Chondrocyte (in vitro differentiated cells): ENCODE measurements at places on chromosomes 3 and 15. TPM values are rescaled to one million over a fixed set of nuclear protein-coding genes. Genes with fewer than 3 reads are reported as not detected.

DNA sequence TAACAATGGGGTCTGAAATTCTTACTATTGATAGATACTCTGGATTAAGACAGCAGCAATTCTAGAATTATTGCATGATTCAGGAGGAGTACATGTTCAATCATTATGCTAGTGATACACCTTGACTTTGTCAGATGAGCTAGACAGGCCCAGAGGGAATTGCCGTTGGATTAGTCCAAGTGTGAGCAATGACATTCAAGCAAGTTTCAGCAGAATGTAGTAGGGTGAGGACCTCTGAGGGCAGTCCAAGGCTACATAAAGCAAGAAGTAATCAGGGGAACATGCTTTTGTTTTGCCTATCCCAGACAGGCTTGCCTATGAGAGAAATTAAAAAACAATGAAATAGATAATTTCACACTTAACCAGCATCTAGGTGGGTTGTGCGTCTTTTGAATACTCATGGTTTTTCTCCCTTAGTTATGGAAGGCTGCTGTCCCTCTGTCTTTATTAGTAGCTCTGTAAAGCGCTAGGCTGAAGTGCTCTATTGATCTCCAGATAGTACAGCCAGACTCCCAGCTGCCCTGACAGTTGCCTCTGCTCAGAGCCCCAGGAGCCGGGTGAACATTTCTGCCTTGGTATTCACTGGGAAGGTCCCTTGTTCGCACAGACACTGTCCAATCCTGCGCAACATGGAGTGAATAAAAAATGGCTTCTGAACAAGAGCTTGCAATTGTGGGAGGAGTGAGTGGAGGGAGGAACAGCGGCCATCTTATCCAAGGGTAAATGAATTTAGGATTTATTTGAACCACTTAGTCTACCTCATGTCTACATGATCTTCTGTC, 316.6 kb upstream of the ONECUT1 start:
- H3K4me3 ChIP-seq = no peak overlapping the region
- H3K27me3 ChIP-seq = peaks cover 2% of the 10 kb centered on the region
- no peak overlapping the region for H3K27ac ChIP-seq
- no peak for DNase-seq
- no peaks in the 10 kb centered on the region for H3K36me3 ChIP-seq

The ZNF35 gene
- 10.5 to 15.3 TPM (median 14.8 TPM) in 3 replicates for total RNA-seq

The PEX11A gene
- 2.3 to 4.3 TPM (median 3.0 TPM) in 3 replicates for total RNA-seq

DNA sequence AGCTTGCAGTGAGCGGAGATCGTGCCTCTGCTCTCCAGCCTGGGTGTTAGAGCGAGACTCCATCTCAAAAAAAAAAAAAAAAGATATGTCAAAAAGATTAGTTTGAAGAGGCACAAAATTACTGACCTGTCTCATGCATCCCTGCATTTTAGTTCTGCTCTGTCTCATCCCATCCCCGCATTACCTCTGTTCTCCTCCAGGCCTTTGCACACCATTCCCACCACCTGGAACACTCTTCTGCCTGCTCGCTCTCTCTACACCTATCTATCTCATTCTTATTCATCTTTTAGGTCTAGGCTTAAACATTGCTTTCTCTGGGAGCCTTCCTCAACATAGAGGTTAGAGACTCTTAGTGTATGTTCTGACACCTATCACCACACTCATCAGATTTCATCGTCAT, 32.9 kb upstream of the ZNF770 start:
- DNase-seq = no peak
- no peak overlapping the region for H3K4me3 ChIP-seq
- no peak overlapping the region for H3K27ac ChIP-seq
- H3K4me1 ChIP-seq = no peaks in the 10 kb centered on the region
- H3K27me3 ChIP-seq = peaks cover 4% of the 10 kb centered on the region

The PRSS50 gene
- not detected in 3 replicates for total RNA-seq

DNA sequence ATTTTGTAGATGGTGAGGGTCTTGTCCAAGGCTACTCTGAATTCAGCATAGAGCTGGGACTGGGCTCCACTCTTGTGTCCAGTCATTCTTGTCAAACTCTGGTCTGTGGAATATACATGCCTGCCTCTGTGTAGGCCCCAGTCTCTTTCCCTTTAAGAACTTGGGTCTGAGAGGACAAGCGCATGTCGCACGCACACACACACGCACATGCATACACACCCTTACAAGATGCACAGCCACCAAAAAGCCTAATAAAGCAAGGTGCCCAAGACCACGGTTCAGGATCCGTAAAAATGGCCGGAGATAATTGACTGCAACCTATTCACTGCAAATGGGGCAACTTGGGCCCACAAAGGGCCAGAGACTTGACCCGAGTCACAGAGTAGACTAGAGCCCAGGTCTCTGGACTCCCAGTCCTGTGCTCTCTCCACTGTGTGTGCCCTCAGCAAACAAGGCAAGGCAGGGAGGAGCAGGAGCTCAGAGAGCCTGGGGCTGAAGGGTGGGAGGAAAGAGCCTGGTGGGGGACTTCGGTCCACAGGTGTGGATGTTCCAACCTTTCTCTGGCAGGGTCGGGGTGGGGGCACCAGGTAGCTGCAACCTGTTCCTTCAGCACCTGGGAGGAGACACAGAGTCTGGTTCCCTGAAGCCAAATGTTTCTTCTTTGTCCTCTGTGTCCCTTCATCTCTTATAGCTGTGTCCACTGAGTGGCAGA, 914 bp upstream of the PAQR5 start:
- no peak for DNase-seq
- H3K4me1 ChIP-seq = peaks cover 4% of the 10 kb centered on the region
- H3K36me3 ChIP-seq = no peaks in the 10 kb centered on the region
- peaks cover 22% of the 10 kb centered on the region for H3K27me3 ChIP-seq

GRCh38 chr15:28915041-28915810, 29.5 kb downstream of the APBA2 start:
- no peak overlapping the region for H3K27ac ChIP-seq
- DNase-seq = no peak
- H3K27me3 ChIP-seq = no peaks in the 10 kb centered on the region
- peaks cover 4% of the 10 kb centered on the region for H3K4me1 ChIP-seq

The STAC gene
- total RNA-seq = 0.07 TPM in 1 of 3 replicates, not detected in the others

DNA sequence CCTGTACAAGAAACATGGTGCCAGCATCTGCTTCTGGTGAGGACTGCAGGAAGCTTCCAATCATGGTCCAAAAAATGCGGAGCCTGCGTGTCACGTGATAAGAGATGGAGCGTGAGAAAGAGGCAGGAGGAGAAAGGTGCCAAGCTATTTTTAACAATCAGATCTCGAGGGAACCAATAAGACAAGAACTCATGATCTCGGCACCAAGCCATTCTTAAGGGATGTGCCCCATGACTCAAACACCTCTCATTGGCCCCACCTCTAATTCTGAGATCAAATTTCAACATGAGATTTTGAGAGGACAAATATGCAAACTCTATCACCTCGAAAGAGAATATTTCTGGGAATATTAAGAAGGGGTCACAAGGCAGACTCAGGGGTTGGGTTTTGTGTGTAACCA, 107.2 kb downstream of the PYDC2 start:
- no peak for DNase-seq
- H3K27ac ChIP-seq = no peak overlapping the region
- peaks cover 18% of the 10 kb centered on the region for H3K27me3 ChIP-seq
- H3K36me3 ChIP-seq = no peaks in the 10 kb centered on the region
- no peaks in the 10 kb centered on the region for H3K4me1 ChIP-seq

DNA sequence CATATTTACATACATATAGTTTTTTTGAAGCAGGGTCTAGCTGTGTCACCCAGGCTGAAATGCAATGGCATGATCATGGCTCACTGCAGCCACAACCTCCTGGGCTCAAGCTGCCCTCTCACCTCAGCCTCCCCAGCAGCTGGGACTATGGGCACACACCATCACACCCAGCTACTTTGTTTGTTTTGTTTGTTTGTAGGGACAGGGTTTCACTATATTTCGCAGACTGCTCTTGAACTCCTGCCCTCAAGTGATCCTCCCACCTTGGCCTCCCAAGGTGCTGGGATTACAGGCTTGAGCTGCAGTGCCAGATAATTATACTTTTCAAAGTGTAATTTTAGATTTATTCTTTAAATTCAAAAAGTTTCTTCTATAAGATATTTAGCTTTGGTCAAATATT, 10.2 kb downstream of the GTF2A2 start:
- H3K4me3 ChIP-seq = no peak overlapping the region
- H3K27me3 ChIP-seq = no peaks in the 10 kb centered on the region
- peaks cover 14% of the 10 kb centered on the region for H3K36me3 ChIP-seq
- H3K4me1 ChIP-seq = peaks cover 10% of the 10 kb centered on the region

DNA sequence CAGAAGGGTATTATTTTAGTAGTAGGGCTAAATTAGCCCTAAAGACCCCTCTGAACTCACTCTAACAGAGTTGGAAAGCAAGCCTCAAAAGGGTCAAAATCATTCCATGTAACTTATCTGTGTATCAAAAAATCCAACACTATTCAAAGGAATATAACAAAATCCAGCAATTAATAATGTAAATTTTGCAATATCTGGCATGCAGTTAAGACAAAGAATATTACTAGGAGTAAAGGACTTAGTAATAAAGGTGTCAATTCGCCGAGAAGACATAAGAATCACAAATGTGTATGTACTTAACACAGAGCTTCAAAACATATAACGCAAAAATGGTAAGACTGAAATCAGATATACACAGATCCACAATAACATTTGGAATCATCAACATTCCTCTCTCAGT, 71.2 kb upstream of the PFN2 start:
- no peak overlapping the region for H3K4me3 ChIP-seq
- no peaks in the 10 kb centered on the region for H3K27me3 ChIP-seq
- DNase-seq = no peak
- H3K4me1 ChIP-seq = no peaks in the 10 kb centered on the region

- no peaks in the 10 kb centered on the region for H3K36me3 ChIP-seq
- no peak overlapping the region for H3K4me3 ChIP-seq
- no peaks in the 10 kb centered on the region for H3K27me3 ChIP-seq
- peaks cover 57% of the 10 kb centered on the region for H3K4me1 ChIP-seq
- no peak for DNase-seq
These were observed 41.5 kb downstream of the DLG1 start for GRCh38 chr3:197256836-197257444.

The FSIP1 gene
- 0.40 to 2.9 TPM (median 0.79 TPM) in 3 replicates for total RNA-seq

- no peak overlapping the region for H3K4me3 ChIP-seq
- H3K27ac ChIP-seq = no peak overlapping the region
- DNase-seq = no peak
- H3K36me3 ChIP-seq = no peaks in the 10 kb centered on the region
These were observed 31.4 kb upstream of the ZBTB38 start for GRCh38 chr3:141336672-141337522.

The POPDC2 gene
- total RNA-seq = 0.80 to 1.1 TPM (median 1.0 TPM) in 3 replicates

DNA sequence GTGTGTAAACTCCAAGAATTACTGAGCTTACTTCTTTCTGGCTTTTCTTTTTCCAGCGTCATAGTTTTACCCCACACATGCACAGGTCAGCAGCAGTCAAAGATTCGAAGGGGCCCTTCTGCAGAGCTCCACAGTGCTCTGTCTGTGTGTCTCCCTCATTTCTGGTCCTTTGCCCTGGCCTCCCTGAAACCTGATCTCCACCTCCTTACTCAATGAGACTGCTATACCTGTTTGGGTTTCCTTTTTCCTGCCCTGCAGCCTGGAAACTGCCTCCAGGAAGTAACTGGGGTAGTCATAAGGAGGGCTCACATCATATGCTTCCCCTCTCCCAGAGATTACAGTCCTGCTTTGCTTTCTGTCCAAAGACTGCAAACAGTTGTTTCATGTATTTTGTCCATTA, 82.8 kb upstream of the TNIK start:
- DNase-seq = no peak
- no peak overlapping the region for H3K4me3 ChIP-seq
- no peaks in the 10 kb centered on the region for H3K27me3 ChIP-seq
- no peaks in the 10 kb centered on the region for H3K4me1 ChIP-seq
- no peak overlapping the region for H3K27ac ChIP-seq
- H3K36me3 ChIP-seq = no peaks in the 10 kb centered on the region

The CDCP1 gene
- total RNA-seq = 0.15 to 0.48 TPM (median 0.18 TPM) in 3 replicates

The TEX55 gene
- not detected in 3 replicates for total RNA-seq

GRCh38 chr15:64001148-64001547, 45.1 kb downstream of the DAPK2 start:
- H3K27ac ChIP-seq = no peak overlapping the region
- peaks cover 10% of the 10 kb centered on the region for H3K4me1 ChIP-seq
- no peaks in the 10 kb centered on the region for H3K36me3 ChIP-seq
- no peak for DNase-seq

GRCh38 chr3:64667138-64667537, 20.7 kb downstream of the ADAMTS9 start:
- peaks cover 8% of the 10 kb centered on the region for H3K4me1 ChIP-seq
- peaks cover 2% of the 10 kb centered on the region for H3K36me3 ChIP-seq
- no peak overlapping the region for H3K27ac ChIP-seq

The FOXL2NB gene
- total RNA-seq = 0.17 to 0.28 TPM in 2 of 3 replicates, not detected in the other

DNA sequence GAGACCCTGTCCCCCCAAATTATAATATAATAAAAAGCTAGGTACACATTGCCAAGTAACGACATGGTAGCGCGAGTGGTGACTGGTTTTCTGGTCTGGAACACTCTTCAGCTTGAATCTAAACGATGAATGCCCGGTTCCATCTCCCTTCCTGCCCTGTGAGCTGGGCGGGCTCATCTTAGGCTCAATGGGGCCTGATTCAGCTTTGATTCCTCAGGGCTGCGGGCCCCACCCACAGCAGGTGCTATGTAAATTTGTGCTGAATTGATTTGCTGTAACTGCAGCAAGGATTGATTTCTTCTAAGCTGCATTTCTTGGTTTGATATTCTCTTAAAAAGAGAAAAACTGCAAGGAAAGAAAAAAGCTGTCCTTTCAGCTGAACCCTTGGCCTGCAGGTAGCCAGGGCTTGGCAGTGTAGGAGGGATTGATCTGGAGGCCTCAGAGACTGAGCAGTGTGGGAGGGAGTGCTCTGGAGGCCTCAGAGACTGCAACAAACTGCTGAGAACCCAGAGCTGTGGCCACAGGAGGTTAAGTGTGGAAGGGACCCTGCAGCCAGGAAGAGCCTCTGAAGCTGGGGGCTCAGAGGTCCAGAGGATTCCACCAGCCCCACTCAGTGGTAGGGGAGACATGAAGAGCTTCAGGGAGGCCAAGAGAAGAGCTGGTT, 231.6 kb downstream of the XXYLT1 start:
- H3K27ac ChIP-seq = no peak overlapping the region
- H3K4me3 ChIP-seq = no peak overlapping the region
- H3K36me3 ChIP-seq = no peaks in the 10 kb centered on the region
- DNase-seq = no peak
- no peaks in the 10 kb centered on the region for H3K27me3 ChIP-seq
